ENCODE measurements at places on chromosomes 13 and 19. TPM values are rescaled to one million over a fixed set of nuclear protein-coding genes. Genes with fewer than 3 reads are reported as not detected.
A peak's percentile ranks its signal among the peaks of the same experiment; 100 is the strongest.

GRCh38 chr19:32168111-32168510 is 177.3 kb upstream of the ZNF507 start:
- no peak for DNase-seq

- no peak for DNase-seq
Measured at GRCh38 chr13:45705918-45706317, 3.8 kb downstream of the CBY2 start.

DNA sequence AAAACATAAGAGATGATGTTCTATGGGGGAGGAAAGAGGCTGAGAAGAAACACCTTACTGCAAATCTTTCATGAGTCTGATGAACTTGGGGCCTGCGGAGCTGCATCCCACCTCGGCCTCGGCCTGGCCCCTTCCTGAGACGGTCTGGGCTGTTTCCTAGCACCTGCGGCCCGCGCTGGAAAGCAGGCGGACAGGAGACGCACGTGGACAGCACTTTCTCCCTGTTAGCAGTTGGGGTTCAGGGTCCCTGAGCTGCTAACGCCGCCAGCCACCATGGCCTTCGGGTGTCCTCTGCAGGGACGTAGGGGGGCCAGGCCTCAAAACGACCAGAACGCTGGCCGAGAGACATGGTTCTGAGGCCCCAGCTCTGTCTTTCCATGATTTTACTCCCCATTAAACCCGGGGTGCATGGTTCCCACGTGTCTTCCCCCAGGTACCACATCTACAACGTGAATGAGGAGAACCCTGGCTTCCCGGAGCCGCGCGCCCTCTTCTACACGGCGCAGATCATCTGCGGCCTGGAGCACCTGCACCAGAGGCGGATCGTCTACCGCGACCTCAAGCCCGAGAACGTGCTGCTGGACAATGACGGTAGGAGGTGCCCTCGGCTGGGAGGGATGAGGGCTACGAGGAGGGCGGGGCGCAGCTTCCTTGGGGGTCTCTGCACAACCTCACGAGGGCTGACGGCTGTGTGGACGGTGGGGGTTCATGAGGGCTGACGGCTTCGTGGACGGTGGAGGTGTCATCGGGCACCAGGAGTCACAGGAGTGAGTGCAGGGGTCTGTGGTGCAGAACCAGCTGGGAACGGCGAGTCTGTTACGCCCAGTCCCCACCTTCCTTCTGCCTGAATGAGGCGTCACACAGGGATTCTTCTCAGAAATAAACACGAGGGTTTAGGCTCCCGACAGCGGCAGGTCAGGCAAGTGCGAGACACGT is 4.3 kb downstream of the GRK1 start:
- DNase-seq: peak; percentile 13

- DNase-seq: peak; percentile 80
Measured at GRCh38 chr13:112978561-112979405, 9.8 kb downstream of the MCF2L start.

DNA sequence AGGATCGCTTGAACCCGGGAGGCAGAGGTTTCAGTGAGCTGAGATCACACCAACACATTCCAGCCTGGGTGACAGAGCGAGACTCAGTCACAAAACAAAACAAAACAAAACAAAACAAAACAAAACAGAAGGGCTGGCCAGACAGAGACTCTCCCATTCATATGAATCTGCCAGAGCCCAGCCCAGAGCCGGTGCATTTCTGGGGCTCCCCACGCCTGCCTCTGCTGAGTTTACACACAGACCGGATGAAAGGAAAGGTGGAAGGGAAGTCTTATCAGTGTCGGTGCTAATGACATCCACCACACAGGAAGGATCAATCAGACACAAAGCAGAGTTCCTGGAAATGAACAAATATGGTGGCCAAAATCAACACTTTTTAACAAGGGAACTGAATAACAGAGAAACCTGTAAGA is 6.8 kb downstream of the TRAPPC6A start:
- DNase-seq: no peak

DNA sequence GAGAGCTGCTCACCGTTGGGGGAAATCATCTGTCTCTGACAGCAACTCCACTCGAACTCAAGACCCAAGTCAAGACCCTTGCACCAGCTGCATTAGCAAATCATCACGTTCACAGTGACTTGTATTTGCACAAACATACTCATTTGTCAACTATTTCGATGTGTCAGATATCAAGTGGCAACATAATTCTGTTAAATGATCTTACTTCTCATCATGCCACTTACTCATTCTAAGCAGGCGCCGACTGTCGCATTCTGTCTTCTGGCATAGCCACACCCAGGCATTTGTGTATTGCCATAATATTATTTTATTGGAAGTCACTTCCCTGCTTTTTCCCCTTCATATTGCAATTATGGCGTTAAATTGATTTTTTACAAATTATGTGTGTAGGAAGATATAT is 23.0 kb upstream of the ATP1A3 start:
- no peak for DNase-seq

- DNase-seq: no peak
Measured at GRCh38 chr13:99639126-99639525, 137.9 kb downstream of the TM9SF2 start.

DNA sequence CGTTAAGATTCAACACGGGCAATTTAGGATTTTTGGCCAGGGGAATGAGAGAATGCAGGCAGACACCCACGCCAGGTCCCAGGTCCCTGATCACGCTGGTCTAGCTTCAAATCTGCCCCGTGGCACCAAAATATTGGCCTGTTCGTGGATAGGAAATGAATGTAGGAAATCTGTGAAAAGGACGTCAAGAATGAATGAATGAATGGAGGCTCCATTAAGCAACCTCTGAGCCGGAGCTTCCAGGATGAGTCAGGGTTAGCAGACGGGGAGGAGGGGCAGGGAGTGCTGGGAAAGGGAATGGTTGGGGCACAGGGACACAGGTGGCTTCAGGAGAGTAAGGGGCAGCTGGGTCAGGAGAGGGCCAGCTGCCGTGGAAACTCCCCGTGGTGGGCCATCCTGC is 4.2 kb downstream of the SULT2B1 start:
- no peak for DNase-seq

- no peak for DNase-seq
Measured at GRCh38 chr13:50892210-50892944, 17.2 kb upstream of the RNASEH2B start.

DNA sequence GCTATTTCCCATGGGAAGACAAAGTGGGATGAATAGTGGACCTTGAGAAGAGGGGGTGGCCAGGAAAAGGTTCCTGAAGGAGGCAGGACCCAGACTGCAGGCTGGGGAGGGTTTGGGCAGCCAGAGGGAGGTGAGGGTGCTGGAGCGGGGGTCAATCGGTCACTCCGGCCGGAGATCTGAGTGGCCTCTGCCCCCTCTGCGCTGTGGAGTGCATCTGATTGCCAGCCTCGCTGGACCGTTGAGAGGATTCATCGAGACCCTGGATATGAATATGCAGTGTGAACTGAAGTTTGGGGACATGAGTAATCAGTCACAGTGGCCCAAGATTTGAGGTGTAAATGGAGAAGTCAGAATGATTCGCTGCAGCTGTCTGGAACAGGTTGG is 5.5 kb upstream of the ZNF580 start:
- DNase-seq: no peak

DNA sequence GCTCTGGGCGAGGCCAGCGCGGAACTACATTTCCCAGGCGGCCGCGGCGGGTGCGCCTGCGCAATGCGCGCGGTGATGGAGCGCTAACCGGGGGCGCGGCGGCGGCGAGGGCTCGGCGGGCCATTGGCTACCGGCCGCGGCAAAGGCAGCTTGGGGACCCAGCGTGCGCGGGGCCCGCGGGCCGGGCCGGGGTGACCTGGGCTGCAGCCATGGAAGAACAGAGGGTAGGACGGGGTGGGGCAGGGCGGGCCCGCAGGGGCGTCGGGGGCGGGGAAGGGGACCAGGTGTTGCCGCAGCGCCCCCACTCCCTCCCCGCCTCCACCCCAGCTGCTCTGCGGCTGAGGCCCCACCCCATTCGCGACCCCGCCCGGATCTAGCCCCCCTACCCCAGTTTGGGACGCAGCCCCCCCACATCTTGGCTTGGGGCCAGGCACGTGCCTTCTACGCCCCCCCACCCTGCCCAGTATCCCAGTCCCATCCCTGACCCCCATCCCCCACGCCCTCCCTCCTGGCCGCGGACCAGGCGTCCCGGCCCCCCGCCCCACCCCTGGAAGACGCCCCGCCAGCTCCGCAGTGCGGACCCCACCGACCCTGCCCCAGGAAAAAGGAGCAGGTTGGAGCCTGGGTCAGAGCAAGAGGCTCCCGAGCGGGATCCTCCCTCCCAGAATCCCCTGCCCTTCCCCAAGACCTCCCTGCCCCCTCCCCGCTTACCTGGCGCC is at the start of gene FSD1:
TSS of gene FSD1 (plus strand) at position 61 of the 719 bp plus-strand sequence. CDS start at position 210, 149 bp downstream.
- DNase-seq: no peak

- no peak for DNase-seq
Measured at GRCh38 chr13:105231579-105231978, 1303.9 kb downstream of the EFNB2 start.

- no peak for DNase-seq
Measured at GRCh38 chr19:51386882-51387520, 773 bp downstream of the LIM2 start.

- no peak for DNase-seq
Measured at GRCh38 chr13:73310366-73310765, 251.6 kb downstream of the KLF5 start.

Gene NFIX
- 134 TPM for total RNA-seq

Gene SACS
- total RNA-seq: 28.0 TPM

Data from heart left ventricle (tissue), 16 donors.